ENCODE measurements at places on chromosomes 2 and 18.

DNA sequence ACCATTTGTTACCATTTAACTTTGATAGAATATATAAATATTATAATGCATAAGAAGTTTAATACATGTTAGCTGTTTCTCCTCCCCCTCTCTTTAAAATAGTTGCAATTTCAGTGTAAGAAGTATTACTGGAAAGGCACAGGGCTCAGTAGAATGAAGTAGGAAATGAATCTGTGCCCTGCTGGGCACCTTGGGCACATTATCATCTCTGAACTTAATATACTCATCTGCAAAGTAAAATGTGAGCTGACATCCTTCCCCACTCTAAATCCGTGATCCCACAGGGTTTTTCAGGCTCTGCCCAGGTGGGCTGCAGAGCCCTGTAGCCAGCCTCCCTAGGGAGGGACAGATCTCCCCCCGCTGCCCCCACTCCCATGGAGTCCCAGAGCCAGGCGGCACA is 56.8 kb downstream of the DPP4 start:
- no peak for DNase-seq

DNA sequence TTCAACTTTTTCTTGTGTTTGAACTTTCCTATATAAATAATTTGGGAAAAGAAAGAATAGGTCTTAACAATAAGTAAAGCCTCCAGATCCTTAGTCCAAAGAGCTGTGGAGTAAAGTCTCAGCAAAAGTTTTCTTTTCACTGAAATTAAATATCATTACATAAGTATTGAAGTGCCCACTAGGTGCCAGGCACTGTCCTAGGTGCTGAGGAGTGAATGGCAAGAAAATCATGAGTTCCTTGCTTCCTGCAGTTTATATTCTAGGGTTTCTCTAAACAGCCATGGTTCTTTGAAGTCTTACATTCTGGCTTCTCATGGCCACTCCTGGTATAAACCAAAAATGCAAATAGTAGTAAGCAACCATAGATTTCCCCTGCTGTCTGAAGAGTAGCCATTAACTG is 59.7 kb downstream of the SPP2 start:
- DNase-seq: no peak

- DNase-seq: no peak
These were observed at the start of gene ST8SIA5 for GRCh38 chr18:46756559-46757201. Gene ST8SIA5 (minus strand): TSS chr18:46757053. CDS start chr18:46756508, 545 bp downstream.

GRCh38 chr2:101942851-101943250 is 48.9 kb upstream of the IL1R2 start:
- DNase-seq: no peak

DNA sequence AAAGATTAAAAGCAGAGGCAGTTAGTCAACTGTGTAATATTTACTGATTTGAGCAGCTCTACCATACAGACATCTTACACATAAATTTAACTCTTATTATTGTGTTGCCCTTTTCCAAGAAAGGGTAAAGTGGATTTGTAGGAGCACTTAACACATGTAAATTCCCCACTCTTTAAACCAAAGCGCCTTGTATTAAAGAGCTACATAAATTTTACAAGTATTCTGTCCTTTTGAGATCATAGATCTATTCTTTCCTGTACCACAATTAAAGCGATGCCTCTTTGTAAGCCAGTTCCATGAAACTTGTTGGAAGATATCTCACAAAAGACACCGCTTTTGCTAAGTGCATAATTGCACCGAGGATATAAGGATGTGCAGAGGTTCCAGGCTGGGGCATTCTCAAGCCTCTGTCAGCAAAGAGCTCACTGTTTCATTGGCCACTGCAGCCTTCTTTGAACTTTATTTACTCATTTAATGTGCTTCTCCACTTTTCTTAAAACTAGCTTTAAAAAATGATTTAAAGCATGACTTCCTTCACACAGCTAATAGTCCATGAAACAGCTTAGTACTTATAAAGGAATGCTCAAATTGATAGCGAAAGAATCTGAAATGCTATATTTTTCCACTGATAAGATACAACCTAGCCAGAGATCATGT is 520.0 kb upstream of the TCF4 start:
- no peak for DNase-seq

DNA sequence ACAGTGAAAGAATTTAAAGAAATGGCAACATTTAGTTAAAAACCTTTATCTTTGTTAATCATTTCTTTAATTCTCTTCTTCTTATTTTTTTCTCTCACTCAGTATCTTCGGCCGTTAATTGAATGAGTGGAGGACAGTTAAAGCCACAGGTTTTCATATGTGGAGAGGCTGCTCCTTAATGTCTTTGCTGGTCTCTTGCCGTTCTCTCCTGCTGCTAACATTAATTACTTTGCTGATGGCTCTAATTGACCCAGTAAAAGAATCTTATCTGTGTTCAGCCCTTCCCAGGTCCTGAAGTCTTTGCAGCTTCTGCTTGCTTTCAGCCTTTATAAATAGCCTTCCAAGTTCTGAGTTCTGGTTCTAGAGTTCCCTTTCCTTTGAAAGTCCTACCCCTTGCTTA is 77.1 kb downstream of the ADAM23 start:
- no peak for DNase-seq

DNA sequence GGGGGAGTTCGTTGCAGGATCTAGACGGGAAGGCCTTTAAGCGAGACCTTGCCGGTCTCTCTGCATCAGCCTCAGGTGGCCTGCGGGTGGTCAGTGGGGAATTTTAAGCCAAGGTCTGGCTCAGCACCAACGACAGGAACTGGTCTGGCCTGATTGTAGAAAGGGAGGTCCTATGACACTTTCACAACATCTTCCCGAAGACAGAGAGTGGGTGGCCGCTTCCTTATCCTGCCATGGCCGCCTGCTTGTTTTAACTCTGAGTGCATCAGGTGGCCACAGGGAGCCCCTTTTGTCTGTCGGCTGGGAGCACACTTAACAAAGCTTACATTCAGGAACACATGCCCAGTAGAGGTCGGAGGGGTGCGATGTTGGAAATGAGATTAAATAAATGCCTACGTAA is 363.7 kb upstream of the MYT1L start:
- DNase-seq: no peak

GRCh38 chr2:18209934-18210639 is 331.6 kb downstream of the KCNS3 start:
- no peak for DNase-seq

DNA sequence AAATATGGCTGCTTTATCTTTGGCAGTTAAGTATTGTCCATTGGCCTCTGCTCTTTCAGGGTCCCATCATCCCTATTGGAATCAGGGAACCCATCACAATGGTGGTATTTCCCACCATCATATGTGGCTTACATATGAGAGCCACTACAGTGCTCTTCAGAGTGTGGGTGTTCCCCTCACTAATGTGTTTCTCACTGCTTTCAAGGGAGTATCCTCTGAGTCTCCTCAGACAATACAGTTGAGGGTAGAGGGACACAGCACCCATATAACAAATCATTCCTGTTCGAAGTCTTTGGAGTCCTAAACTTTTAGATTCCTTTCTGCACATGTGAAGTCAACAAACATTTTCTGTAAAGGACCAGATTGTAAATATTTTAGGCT is 48.8 kb upstream of the DNAJC10 start:
- DNase-seq: no peak

GRCh38 chr2:60764736-60765534 is 8.9 kb downstream of the PAPOLG start:
- DNase-seq: no peak

GRCh38 chr2:190781604-190782198 is 98.9 kb upstream of the GLS start:
- peak; percentile 23 for DNase-seq

- no peak for DNase-seq
These were observed 325.8 kb downstream of the CYP26B1 start for GRCh38 chr2:71821856-71822255.

DNA sequence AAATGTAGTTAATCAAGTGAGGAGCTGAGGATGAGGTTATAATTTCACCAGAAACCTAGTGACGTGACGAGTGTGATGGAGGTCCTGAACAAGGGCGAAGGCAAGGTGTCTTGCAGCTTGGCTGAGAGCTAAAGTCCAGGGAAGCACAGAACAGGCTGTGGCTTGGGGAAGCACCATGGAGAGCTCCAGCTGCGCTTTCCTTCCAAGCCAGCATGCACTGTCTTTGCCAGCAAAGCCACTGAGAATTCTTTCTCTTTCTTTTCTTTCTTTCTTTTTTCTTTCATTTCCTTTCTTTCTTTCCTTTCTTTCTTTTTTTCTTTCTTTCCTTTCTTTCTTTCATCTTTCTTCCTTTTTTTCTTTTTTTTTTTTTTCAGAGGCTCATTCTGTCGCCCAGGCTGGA is 239.3 kb downstream of the FBXO15 start:
- no peak for DNase-seq

DNA sequence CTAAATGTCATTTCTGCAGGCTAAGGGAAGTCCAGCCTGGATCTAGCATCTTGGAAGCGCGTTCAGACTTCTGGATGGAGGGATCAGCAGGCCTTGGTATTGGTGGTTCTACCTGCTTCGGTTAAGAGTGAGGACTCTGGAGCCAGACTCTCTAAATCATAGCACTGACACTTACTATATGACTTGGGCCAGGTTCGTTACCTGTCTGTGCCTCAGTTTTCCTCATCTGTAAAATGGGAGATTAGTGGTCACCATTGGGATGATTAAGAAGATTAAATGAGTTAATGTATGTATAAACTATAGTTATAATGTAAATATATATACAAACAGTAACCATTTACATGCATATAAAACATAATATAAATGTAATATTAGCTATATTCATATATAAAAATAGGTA is 995 bp upstream of the ICOS start:
- no peak for DNase-seq

- DNase-seq: no peak
These were observed 499.7 kb downstream of the BCL11A start for GRCh38 chr2:60053791-60054190.

DNA sequence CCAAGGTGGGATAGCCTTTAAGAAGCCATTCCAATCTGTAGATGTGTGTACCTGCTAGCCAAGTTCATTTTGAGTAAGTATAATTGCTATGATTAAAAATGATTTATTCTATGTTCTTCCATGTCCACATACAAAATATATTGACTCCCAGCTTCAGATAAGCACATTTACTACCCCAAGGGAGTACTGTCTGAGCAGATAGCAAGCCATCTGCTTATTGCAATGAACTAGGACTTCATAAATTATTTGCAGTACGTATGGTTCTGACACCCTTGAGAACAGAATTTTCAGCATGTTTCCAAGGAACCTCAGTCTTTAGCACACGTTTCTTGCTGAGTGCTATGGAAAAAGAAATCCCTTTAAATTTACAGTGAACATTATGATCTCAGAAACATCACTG is 28.2 kb downstream of the ABCG5 start:
- DNase-seq: no peak

DNA sequence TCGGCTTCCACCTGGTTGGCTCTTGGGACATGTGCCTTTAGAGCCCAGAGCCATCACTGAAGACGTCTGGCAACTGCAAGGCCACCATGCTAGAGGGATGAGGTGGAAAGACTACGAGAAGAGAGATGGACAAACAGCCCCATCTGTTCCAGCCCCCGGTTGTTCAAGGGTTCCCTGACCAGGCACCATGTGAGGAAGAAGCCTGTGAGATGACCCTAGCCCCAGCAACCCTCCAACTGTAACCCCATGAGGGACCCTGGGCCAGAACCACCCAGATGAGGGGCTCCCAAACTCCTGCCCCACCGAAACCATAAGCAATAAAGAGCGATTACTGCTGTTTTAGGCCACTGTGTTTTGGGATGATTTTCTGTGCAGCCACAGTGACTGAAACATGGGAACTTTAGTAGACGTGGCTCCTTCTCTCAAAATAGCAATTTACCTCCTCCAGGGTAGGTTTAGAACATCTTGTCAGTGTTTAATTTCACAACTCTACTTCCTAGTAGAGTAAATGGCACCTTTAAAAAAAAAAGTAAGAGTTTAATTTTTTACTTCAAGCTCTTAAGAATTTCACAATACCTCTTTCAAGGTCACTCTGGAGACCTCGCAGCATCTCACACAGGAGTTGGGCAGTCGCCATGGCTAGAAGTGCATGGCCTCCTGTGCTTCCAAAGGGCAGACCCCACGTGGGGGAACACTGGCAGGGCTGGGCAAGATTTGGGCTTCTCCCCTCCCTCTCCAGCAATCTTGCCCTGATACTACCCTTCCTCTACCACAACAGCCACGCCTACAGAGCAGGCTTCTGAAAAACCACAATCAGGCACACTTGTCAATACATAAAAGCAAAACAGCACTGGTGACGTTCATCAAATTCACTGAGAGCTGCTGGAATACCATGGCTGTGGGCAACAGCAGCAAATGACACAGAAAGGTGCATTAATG is 48.8 kb downstream of the TMEM163 start:
- DNase-seq: peak; percentile 31

DNA sequence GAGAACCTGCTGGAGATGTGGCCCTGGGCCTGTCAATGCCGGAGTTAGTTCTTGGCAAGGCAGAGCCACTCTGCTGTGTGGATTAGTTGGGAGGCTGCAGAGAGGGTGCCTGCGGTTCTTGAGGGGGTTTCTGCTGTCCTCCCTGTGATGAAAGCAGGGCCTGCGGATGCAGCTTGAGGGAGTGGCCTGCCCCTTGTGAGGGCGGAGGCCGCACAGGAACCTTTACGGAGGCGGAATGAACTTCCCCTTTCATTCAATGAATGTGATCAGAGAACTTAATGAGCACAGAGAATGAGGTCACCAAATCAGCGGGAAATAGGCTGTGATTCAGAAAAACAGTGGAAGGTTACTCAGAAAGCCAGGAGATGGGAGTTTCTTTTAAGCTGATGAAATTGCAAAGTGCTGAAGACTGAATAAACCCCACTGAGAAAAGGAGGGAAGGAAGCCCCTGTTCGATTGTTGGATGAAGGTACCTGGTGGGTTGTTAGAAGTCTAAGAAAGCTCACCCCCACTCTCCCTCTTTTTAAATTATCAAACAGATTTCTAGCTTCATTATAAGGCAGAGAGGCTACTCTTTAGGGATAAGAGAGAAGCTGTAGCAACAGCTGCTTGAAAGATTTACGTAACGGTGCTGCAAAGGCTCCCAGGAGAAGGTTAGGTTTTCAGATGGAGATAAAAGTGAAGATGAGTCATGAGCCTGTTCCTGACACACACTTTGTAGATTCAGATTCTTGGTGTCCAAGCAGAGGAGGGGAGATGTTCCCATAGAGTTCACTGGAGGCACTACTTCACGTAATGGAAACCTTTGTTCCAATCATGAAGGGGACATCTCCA is 47.4 kb downstream of the VWA3B start:
- peak; percentile 55 for DNase-seq

GRCh38 chr2:204494681-204495080 is 50.6 kb upstream of the PARD3B start:
- no peak for DNase-seq

DNA sequence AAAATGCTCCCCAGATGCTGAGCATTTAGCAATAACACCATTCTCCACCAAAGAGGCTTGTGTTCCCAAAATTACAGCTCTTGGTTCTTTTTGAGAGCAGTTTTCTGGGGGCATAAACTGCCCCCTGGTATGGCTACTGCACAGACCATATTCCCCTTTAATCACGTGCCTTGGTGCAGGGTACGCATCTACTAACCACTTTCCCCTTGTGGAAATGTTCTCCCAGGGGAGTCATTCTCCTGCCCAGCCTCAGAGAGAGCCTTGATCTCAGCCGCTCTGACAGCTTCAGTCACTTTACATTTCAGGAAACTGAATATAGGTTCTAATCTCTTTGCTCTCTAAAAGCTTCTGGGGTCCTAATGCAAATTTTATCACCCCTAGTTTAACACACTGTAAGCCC is 44.7 kb upstream of the EML6 start:
- DNase-seq: no peak

Data from stimulated activated CD8-positive, alpha-beta memory T cell treated with anti-CD3 and anti-CD28 coated beads, Interleukin-2, amount 100 ng/mL, for 48 hours (primary cell).